GM23338 (cell line): ENCODE measurements at places on chromosomes 2 and 18.

- DNase-seq = no peak
These were observed 39.5 kb downstream of the ZNF804A start for GRCh38 chr2:184637781-184638180.

DNA sequence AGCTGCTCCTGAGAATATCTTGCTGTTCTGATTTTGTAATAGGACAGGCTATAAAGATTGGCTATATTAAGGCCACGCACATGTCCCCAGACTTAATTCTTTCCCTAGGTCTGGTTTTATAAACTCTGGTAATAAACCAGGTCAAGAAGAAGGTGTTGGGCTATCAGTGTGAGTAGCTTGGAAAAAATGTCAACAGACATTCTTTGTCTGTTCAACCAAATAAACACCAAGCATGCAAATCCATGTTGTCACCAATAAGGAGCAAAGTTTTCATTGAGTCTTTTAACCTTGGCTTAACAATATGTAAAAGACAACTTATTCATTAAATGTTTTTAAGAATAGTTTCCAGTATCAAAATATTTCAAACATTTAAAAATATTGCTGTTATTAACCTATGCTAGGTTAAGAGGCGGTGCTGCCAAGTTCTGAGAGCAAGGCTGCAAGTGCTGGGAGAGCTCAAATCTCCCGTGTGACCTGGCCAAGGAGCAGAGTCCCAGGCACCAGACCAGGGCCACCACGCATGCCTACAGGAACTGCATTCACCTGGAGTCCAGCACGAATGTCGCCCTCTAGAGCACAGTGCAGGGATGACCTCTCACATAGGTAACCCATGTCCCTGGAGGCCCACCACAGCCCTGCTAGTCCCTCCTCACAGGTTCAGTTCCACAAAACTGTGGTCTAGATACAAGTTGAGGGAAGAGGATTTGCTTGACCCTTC, 120.5 kb upstream of the POU3F3 start:
- peak; percentile 81 for DNase-seq

DNA sequence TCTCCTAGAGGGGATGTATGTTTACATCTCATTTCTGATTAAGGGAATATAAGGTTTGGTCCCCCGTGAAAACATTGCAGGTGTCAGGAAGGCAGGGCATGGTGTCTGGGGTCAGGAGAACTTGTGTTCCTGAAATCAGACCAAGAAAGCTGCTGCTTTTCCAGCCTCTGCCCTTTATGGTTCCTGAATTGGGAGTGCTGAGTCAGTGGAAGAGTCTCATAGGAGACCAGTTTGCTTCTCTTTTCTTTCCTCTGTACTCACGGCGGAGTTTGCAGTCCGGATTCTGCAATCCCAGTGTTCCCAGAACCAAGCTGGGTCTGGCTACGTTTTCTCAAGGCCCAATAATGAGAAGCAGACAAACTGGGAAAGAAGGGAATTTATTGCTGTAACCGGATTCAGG, 5.1 kb upstream of the MARCO start:
- no peak for DNase-seq

- DNase-seq = no peak
These were observed 2.3 kb downstream of the WNT10A start for GRCh38 chr2:218882866-218883366.

GRCh38 chr18:58911241-58911640, 46.6 kb downstream of the ZNF532 start:
- DNase-seq = no peak

GRCh38 chr2:157786663-157787363, 89.3 kb downstream of the ACVR1 start:
- DNase-seq = no peak

- DNase-seq = no peak
These were observed 631.8 kb upstream of the ID2 start for GRCh38 chr2:8049851-8050571.

DNA sequence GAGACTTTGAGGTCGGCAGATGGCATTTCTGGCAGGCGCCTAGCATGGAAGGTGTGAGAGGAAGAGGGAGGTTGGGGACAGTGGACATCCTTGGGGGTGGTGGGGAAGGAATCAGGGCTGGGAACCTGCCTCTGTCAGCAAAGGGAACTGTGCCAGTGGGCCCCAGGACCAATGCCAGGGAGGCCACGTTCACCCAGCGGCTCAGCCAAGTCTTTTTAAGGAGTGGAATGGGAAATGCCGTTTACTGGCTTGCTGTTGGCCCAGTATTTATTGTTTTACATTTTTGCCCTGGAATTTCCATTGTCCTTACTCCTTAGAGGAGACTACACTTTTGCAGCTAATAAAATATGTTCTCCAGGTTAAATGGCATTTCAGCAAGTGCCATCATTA, 135.2 kb downstream of the MCFD2 start:
- no peak for DNase-seq

DNA sequence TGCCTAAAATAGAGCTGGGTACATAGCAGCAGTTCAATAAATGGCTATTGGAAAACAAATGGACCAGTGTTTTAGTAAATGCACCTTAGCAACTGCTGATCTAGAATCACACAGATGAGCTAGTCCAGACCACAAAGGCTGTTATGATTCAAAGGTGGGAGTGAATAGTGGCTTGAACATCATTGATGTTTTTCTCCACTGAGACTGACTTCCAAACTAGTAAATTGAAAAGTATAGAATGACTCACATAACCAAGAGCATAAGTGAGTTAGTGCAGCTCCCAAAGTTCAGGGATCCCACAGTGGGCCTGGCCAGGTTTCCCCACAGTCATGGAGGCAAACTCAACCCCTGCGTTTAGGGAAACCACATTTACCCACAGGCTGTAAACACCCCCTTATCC, 106.7 kb upstream of the YPEL5 start:
- no peak for DNase-seq

DNA sequence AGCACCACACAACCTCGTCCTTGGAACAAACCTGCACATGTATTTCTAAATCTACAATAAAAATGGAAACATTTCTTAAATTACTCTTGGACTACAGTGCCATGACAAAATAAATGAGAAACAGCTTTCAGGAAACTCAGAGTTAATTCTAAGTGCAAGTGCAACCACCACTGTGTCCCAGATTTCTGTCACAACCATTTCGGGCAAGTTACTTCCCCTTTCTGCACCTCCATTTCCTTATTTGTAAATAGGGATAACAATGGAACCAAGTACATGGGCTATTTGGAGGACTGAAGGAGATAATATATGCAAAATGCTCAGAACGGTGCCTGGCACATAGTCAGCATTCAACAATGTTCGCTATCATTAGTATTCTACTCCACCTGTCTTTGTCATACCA, 93.2 kb downstream of the CACNB4 start:
- DNase-seq = no peak

GRCh38 chr2:8889978-8890377, 52.6 kb upstream of the KIDINS220 start:
- DNase-seq = no peak

GRCh38 chr2:241109210-241110088, 7.4 kb upstream of the MTERF4 start:
- DNase-seq = no peak

GRCh38 chr2:239103125-239104098, 255.5 kb downstream of the TWIST2 start:
- DNase-seq = no peak

GRCh38 chr2:163621445-163622004, 114.3 kb downstream of the FIGN start:
- DNase-seq = peak; percentile 67

DNA sequence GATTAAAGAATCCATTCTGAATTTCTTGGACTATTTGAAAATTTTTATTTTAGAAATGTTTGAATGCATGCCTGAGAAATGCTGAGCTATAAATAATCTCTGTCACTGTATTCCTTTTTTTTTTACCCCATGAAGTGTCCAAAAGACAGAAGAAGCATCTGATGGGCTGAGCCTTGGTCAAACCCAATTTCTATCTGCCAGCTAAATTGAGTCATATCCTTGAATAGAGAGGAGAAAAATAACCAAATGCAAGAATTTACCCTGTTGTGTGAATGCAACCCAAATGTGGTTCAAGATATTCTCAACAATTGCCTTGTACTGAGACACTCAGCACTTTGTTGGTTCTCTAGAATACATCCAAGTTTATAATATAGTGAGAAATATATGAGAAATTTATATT, 223.5 kb downstream of the UBE2E3 start:
- DNase-seq = no peak

DNA sequence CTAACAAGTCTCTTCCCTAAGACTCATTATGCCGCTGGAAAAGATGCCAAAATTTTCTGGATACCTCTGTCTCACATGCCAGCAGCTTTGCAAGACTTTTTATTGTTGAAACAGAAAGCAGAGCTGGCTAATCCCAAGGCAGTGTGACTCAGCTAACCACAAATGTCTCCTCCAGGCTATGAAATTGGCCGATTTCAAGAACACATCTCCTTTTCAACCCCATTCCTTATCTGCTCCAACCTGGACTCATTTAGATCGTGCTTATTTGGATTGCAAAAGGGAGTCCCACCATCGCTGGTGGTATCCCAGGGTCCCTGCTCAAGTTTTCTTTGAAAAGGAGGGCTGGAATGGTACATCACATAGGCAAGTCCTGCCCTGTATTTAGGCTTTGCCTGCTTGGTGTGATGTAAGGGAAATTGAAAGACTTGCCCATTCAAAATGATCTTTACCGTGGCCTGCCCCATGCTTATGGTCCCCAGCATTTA, 26.3 kb downstream of the DHRS9 start:
- no peak for DNase-seq

DNA sequence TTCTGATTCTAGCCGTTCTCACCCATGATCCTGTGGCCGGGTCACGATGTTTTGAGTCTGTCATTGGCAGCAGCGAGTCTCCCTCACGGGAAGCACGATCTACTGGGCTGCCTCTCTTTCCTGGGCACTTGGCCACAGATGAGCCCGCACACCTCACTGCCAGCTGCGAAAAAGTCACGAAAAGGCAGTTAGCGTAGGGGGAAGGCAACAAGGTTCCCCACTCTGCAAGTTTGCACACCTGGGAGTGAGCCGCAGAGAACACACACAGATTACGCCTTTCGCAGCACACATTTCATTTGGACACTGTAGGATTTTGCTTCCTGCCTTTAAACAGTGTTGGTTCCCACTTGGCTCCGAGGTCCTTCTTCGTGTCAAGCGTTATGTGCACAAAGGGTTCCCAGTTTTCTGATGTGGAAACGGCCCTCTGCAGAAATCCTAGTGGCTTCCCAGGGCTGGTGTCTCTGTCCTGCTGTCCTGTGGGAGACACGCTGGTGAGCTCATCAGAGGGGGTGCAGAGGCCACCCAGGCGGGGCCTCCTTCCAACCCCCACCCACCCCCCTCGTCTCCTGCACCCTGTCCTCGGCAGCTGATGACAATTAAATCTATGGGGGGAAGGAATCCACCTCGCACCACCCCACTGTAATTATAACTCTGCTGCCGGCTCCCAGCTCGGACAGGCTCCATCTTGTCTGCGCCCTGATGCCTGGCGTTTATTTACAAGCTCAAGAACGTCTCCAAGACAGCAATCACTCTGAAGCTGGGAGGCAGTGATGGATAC, 157.3 kb upstream of the SALL3 start:
- no peak for DNase-seq

DNA sequence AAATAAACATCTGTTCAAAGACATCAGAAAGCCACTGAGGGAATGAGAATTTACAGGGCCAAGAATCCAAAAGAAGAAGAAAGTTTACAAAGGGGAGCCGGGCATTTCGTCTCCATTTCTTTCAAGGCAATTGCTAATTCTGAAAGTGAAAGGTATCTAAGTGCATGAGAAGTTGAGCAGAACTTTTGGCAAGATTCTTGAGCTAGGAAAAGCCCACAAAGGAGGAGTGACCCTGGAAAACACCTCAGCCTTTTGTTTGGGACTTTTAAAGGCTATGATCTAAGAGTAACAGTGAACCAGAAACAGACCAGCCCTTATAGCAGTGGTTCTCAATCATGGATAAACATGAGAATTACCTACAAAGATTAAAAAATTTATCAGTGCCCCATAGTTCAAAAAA, 87.4 kb downstream of the MDH1 start:
- no peak for DNase-seq

DNA sequence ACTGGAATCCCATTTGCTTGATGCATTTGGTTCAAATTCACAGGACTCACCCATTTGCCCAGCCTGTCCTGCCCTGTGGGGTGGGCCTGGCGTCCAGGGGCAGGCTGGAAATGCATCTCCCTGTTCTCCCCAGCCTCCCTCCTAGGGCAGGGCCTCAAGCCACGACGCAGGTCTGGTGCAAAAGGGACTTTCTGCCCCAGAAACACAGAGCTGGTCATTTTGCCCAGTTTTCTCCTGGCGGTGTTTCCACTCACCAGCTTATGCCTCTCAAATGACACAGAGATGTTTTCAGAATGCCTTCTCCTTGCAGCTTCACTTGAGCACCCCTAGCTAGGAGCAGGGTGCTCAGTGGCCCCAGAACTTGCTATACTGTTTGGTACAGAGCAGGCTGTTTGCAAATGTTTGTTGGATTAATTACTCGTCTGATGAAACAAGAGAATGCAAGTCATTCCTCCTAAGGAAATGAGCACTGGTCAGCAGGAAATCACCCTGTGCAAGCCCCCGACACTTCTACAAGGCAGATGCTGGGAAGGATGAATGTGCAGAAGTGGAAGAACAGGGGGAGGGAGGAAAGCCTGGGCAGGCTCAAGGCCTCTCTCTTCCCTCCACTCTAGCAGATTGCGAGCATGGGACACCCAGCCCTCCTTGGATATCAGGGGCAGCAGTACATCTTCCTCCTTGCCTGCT, 164.3 kb upstream of the APCDD1 start:
- DNase-seq = no peak

DNA sequence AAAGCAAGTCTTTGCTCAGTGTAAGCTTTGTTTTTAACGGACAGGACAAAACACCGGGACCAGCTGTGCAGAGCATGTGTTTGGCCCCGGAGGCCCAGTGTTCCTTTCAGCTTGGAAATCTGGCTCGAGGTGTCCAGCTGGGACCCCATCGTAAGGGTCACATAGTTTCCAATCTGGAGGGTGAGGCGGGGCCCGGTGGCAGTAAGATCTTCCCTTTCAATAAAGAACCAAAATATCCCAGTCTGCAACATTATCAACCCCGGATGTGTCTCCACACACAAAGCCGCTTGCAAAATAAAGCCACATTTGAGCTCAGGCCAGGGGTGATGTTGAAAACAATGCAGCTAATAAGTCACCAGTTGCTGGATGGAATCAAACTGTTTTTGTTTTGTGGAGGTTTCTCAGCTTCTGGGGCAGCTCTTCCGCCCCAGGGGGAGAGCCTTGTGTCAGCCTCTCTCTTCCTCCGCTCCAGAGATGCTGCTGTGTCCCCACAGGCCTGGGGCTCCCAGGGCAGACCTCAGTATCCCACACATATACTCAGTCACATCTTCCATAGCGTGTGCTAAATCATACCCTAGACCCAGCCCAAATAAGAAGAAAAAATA, 138.6 kb upstream of the GLI2 start:
- no peak for DNase-seq

GRCh38 chr18:34283506-34283905, 58.8 kb upstream of the NOL4 start:
- peak; percentile 47 for DNase-seq
